ENCODE measurements at places on chromosomes 6 and 20.
A peak's percentile ranks its signal among the peaks of the same experiment; 100 is the strongest.

DNA sequence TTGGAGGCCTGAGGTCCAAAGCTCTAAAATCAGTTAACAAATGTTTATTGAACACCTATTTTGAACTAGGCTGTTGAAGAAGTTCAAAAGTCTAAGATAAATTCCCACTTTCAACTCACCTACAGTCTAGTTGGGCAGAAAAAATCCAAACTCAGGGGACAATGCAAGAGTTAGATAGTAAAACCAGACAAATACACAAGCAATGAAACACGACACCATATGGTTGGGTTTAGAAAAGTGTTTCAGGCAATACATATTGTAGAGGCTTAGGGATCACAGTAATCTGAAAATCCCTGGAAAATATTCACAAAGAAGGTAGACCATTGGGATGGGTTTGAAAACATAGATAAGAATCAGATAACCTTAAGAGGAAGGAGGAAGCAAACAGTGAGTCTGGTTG, 1.3 kb upstream of the CARMIL1 start:
- DNase-seq, result no peak

- no peak for DNase-seq
These were observed 34.0 kb upstream of the NXT1 start for GRCh38 chr20:23316626-23317025.

DNA sequence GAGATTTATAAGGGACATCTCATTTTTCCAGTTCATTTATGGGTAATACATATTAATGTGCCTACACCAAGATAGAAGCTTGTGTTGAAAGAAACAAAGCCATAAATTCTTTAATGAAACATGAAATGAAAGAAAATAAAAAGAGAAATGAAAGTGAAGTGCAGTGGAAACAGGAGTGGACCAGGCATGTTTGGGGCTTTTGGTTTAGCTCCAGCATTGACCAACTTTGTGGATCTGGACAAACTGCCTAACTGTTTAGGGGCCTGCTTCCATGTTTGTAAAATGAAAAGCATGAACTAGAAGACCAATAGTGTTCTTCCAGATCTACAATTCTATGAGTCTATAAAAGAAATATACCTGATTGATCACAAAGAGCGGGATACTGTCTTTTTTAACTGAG, 124.9 kb downstream of the GJA10 start:
- DNase-seq, result no peak

DNA sequence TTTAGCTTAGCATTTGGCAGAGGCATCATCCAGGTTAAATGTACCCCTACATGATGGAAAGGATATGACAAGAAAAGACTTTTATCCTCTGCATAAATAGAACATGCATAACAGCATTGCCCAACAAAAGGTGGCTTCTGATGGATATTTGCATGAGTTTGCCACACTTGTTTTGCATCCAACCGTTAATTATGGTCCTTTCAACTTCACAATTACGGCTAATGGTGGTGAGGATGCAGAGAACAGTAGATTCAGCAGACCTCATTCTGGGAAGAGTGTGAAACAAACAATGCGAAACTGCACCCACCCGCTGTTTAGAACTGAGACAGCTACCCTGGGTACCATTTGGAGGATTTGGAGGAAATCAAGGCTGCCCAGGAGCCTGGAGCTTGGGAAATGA, 690.9 kb upstream of the CHD6 start:
- DNase-seq, result no peak

GRCh38 chr6:32192608-32193039, at the start of gene GPSM3:
TSS of gene GPSM3 (minus strand) at chr6:32192643. CDS start at chr6:32192513, 130 bp downstream.
- DNase-seq, result no peak

DNA sequence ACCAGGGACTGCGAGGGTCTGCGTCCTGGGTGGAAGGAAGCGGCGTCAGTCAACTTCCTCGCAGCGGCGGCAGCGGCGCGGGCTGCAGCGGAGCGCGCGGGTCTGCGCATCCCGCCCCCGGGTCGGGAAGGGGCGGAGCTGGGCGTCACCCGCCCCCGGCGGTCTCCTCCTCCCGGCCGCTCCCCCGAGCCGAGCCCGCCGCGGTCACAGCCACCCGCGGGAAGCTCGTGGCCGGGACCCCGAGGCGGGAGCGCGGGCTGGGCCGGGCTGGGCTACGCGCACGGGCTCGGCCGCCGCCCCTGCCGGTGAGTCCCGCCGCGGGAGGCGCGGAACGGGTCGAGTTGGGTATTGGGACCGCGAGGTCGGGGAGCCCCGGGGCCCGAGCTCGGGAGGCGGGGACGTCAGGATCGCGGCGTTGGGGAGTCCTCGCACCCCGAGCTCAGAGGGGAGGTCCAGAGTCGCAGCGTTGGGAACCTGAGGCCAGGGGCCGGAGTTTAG, at the start of gene PAQR8:
Gene PAQR8 (plus strand): TSS at position 207 of the 498 bp plus-strand sequence. CDS start 41,063 bp downstream, outside the sequence.
- peak; percentile 81 for DNase-seq

DNA sequence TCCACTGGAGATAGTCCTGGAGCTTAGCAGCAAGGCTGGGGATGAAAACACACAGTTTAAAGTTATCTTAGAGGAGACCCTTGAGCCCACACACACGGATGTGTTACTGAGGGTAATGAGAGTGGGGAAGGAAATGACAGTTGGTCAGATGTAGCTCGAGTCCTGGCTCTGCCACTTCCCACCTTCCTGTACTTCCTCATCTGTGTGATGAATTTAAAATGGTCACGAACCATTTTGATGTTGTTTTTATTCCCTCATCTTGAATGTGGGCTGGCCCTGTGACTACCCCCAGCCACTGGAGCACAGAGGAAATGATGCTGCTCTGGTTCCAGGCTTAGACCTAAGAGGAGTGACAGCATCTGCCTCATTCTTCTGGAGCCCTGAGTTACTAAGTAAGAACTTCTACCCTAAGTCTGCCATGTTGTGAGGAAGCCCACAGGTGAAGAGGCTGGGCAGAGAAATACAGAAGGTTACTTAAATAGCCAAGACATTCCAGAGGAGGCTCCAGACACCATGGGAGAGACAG, 141.2 kb downstream of the NRN1 start:
- DNase-seq, result no peak

GRCh38 chr6:5478380-5478779, 217.1 kb downstream of the FARS2 start:
- no peak for DNase-seq

DNA sequence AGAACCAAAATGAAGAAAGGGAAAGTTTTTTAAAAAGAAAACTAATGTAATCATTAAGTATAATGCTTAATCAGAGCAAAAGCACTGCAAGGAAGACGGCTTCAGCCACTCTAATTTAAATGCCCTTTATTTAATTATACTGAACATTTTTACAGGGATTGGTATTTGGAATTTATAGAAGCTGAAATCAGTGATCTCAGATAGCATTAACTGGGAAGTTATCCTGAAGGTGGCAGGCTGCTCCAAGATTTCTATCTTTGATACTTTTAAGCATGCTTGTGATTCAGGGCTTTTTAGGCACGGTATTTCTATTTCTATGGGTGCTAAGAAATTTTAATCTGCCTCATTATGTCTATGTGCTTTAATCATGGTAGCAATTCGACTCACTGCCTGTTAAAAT, 1.3 kb upstream of the NDUFAF4 start:
- DNase-seq, result no peak

DNA sequence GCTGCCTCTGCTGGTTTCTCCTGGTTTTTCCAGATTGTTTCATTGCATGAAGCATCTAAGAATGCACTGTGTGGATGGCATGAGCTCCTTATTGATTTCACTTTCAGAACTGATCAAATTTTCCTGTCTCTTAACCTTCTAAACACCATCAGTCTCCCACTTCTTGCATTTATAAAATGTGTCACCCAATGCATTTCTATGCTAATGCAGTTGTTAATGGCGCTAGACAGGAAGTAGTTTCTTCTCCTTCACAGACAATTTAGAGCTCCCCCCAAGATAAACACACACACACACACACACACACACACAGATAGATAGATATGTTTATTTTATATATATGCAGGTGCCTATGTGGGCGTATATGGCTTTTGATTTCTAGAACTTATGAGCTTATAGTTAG, 45.6 kb upstream of the FOXA2 start:
- no peak for DNase-seq

DNA sequence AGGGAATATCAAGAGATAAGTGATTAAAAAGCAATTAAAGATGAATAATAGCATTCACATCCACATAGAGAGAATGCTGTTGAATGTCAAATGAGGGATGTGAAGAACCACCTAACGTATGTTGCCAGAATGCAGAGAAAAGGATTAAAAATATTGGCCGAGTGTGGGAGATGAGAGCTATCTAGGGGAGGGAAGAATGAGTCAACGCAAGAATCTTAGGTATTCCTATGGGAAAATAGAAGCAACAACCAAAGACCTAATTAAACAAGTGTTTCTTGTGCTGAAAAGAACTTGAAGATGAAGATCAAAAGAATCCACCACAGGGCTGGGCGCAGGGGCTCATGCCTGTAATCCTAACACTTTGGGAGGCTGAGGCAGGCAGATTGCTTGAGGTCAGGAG, 12.2 kb upstream of the RSPH3 start:
- DNase-seq, result no peak

- DNase-seq, result no peak
These were observed 122.3 kb downstream of the RNASET2 start for GRCh38 chr6:166834049-166834448.

GRCh38 chr20:5039255-5039657, 37.9 kb upstream of the SLC23A2 start:
- no peak for DNase-seq

- DNase-seq, result no peak
These were observed 25.1 kb downstream of the PRPH2 start for GRCh38 chr6:42697268-42697655.

GRCh38 chr6:87251225-87251624, 71.2 kb upstream of the SMIM8 start:
- DNase-seq, result no peak

DNA sequence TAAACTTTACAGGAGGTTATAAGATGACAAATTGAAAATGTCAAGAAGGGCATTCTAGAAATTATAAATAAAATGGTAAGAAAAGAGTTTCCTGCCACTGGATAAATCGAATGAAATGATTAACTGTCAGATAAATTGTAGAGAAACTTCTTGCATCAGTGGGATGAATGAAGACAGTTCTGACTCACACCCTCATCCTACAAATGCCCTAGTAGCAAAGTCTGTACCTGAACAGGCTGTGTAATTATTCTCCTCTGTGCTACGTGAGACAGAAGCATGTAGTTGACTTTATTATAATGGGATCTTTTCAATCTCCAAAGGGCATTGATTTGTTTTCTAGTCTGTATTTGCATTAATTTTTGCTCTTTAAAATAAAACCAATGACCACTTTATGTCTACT, 47.3 kb downstream of the IYD start:
- DNase-seq, result no peak

DNA sequence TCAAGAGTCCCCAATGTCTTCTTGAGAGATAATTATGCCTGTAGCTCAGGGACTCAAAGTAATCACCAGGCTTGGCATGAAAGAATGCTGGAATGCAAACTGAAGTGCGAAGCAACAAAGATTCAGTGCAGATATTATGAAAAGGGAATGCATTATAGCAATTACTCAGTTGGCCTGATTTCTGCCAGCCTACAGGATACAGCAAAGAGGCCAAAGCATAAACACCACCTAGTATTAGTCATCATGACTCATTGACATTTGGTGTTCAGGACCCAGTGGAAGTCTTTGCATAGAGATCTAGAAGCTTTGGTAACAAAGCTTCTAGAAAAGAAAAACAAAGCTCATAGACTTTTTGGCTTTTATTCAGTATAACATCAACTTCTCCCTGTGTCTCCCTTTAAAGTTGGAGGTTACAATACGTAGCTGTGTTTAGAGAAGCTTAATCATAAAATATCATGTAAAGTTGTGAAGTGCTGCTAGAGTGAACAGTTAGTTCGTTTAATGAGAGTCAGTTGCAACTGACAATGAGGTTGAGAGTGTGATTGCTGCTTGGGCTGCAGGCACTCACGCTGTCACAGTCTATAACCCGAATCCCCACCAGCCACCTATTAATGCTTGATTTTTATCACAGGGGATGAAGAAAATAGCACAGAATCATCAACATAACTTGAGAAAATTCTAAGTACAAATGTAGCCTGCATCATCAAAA, 932.7 kb downstream of the TFAP2A start:
- no peak for DNase-seq

DNA sequence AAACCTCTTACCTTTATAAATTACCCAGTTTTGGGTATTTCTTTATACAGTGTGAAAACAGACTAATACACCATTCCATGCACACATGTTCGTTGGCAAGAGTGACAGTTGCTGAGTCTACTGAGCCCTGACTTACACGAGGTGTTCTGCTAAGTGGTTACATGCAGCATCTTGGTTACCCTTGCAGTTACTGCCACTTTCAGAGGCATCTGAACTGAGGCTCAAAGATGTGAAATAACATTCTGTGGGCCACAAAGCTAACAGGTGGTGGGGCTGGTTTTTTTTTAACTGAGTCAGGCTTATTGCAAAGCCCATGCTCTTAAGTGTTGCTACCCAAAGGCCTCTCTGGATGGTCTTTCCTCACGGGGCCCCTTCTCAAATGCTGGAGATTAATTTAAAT, 54.4 kb upstream of the GTSF1L start:
- no peak for DNase-seq

DNA sequence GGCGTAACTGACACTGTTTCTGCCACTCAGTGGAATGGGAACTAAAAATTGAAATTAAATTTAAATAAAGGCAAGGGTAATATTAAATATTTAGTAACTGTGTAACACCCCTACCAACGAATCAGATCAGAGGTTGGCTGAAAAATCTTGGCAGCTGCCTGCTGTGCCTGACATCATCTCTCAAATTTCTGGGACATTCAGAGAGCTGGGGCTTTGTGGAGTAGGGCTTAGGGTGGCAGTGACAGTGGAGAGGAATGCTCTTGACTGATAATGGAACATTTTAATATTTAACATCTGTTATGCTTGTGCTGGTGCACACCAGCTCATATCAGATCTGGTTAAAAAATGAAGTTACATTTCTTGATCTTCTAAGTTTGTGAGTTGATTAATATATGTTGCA, 62.2 kb downstream of the RFPL4B start:
- no peak for DNase-seq

DNA sequence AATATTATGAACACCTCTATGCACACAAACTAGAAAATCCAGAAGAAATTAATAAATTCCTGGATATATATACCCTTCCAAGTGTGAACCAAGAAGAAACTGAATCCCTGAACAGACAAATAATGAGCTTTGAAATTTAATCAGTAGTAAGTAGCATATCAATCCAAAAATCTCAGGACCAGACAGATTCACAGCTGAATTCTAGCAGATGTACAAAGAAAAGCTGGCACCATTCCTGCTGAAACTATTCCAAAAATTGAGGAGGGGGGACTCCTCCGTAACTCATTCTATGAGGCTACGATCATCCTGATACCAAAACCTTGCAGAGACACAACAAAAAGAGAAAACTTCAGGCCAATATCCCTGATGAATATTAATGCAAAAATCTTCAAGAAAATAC, 67.0 kb upstream of the PDE7B start:
- DNase-seq, result no peak

- no peak for DNase-seq
These were observed 80.0 kb upstream of the FOXQ1 start for GRCh38 chr6:1231941-1232340.

GRCh38 chr6:1396952-1397868, 7.8 kb downstream of the FOXF2 start:
- peak; percentile 24 for DNase-seq
